Stimulated activated CD8-positive, alpha-beta memory T cell treated with anti-CD3 and anti-CD28 coated beads, Interleukin-2, amount 100 ng/mL, for 48 hours (primary cell): ENCODE measurements at places on chromosomes 1 and 21.

DNA sequence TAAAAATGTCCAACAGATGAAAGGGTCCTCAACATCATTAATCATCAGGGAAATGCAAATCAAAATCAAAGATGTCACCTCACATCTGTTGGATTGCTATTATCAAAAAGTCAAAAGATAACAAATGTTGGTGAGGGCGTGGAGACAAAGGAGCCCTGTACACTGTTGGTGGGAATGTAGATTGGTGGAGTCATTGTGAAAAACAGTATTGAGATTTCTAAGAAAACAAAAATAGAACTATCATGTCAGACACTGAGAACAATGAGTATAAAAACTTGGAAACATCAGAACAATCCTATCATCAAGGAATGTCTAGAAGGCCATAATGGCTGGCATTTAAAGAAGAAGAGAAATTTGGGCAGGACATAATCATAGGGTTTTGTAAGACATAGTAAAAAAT, 209.2 kb upstream of the PTGFR start:
- no peak for DNase-seq

GRCh38 chr1:35603941-35604340, 30.8 kb downstream of the TFAP2E start:
- DNase-seq, result no peak

DNA sequence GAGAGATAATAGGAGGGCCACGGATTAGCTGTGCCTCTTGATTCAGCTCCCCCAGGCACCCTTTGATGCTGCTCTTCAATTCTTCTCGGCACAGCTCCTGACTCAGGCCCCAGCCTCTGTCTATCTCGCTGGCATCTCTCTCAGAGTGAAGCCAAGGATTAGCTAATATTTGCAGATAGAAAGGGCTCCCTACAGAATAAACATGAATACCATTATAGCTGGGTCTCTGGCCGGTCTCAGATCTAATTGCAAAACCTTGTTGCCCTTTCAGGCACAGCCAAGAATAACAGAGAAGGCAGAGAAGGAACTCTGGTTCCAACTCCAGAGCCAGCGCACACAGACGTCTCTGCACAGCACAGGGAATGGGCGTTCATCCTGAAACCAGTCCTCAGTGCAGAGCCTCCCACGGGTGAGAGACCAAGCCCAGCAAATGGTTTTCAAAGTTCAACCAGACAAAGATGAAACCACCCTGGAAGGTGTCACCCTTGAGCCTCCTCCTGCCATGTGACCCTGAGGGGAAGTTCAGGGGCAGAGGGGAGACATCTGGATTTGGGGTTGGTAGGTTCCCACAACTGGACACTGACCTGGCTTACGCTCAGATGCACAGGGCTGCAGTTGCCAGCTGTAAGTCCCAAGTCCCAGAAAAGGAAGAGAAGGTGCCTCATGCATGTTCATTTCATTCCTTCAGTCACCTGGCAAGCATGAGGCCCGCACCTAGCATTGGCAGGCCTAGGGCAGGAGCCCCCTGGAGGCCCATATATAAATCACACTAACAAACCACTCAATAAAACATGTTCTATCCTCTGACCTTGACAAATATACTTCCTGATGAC, 394.0 kb downstream of the NPHP4 start:
- no peak for DNase-seq

- DNase-seq, result no peak
Measured at GRCh38 chr1:232473324-232473723, 156.6 kb downstream of the SIPA1L2 start.

DNA sequence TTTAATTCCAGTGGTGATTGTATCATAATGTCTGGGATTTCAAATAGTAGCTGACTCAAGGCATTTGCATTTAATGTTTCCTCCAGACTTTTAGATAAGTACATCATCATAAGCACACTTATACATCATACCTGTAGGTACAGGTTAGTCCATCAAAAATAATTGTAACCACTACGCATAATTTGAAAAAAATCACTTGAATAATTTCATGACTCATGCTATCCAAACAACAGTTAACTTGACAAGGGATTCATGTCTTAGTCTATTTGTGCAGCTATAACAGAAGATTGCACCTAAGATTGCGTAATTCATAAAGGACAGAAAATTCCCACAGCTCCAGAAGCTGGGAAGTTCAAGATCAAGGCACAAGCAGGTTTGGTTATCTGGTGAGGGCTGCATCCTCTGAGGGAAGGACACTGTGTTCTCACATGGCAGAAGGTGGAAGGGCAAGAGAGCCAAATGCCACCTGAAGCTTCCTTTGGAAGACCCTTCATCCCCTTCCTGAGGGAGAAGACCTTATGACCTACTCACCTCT, 801.7 kb upstream of the BRINP3 start:
- no peak for DNase-seq

DNA sequence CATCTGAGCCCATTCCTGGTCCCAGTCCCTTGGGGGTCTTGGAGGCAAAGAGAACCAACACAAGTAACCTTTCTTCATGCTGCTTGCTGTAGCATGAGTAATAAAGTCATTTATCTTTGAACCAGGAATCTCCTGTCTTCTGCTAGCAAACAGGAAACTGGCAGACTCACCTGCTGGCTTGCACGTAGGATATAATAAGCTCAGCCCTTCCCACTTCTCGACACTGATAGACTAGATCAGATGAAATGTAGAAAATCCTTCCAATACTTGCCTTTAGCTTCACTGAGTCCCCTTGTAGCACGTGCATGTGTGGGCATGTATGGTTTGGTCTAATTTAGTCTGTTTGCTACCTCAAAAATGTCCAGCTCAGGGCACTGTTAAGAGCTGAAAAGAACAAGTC, 6.5 kb upstream of the TFF2 start:
- DNase-seq, result no peak

DNA sequence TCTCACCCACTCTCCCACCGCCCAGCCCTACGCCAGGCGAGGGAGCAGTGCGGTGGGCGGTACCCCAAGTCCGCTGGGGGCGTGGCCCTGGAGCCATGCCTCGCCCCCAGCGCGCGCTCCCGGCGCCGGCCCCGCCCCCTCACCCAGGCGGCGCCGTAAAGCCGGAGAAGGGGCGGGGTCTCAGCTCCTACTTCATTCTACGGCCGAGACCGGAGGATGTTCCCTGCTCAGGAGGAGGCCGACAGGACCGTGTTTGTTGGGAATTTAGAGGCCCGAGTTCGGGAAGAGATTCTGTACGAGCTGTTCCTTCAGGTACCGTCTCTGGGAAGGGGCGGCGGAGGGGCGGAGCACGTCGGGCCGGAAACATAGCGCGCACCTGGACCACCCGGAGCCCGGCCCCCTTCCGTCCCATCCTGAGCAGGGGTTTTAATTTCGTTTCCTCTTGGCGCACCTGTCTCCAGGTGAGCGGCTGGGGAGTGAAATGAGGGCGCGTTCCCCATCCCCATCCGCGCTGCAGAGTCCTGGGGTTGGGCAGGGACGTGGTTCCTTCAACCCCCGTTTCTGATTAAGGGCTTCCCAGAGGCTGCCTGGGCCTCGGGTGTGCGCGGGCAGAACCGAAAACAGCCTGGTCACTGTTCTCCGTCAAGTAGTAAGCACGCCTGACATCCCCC, at the start of gene RBM11:
RBM11 (plus strand) TSS at position 187 of the 671 bp plus-strand sequence; CDS start at position 217, 30 bp downstream.
- DNase-seq, result peak; percentile 75

GRCh38 chr1:198132060-198132781, 24.6 kb upstream of the NEK7 start:
- DNase-seq, result no peak

GRCh38 chr1:217895841-217896240, 264.7 kb downstream of the SPATA17 start:
- DNase-seq, result no peak

DNA sequence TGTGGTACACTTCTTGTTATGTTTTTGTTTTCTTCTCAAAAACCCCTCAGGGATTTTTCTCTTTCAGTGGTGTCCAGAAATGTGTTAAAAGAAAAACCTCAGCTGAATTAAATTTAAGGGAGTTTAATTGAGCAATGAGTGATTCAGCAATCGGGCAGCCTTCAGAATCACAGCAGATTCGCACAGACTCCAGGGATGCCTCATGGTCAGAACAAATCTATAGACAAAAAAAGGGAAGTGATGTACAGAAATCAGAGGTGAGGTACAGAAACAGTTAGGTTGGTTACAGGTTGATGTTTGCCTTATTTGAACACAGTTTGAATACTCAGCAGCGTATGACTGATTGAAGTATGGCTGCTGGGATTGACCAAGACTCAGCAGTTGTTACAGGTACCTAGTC, 86.2 kb downstream of the TLR5 start:
- DNase-seq, result no peak
